ENCODE measurements at places on chromosomes 3 and 15. TPM values are rescaled to one million over a fixed set of nuclear protein-coding genes. Genes with fewer than 3 reads are reported as not detected.

DISP2 gene
- total RNA-seq: 0.58 TPM

CHRNA7 gene
- 5.2 TPM for total RNA-seq

FETUB gene
- total RNA-seq: not detected

GUCA1C gene
- not detected for total RNA-seq

EXD1 gene
- total RNA-seq: 0.33 TPM

SLC2A2 gene
- not detected for total RNA-seq

HHATL gene
- total RNA-seq: 0.31 TPM

DOCK3 gene
- total RNA-seq: 0.35 TPM

FGD5 gene
- 0.06 TPM for total RNA-seq

FEZF2 gene
- total RNA-seq: not detected

LMOD3 gene
- not detected for total RNA-seq

NAA50 gene
- total RNA-seq: 156 TPM

PAQR9 gene
- total RNA-seq: 3.1 TPM

SLC51B gene
- 21.2 TPM for total RNA-seq

ARGFX gene
- total RNA-seq: not detected

SLC9C1 gene
- total RNA-seq: not detected

SLC25A36 gene
- total RNA-seq: 21.4 TPM

SLC33A1 gene
- total RNA-seq: 15.6 TPM

SOX2 gene
- 0.53 TPM for total RNA-seq

ILDR1 gene
- not detected for total RNA-seq

RGMA gene
- 0.17 TPM for total RNA-seq

PXYLP1 gene
- total RNA-seq: 9.9 TPM

ZNF662 gene
- total RNA-seq: not detected

ZDHHC19 gene
- total RNA-seq: not detected

Data from A549 treated with GW870086 at 1 μM for 4 hours (cell line).